Esophagus squamous epithelium (tissue), 5 donors: ENCODE measurements at places on chromosomes 1 and 21.

- no peak for DNase-seq
Measured at GRCh38 chr1:162699366-162699765, 67.1 kb downstream of the DDR2 start.

- DNase-seq: no peak
Measured at GRCh38 chr1:8560611-8561544, 243.0 kb downstream of the SLC45A1 start.

DNA sequence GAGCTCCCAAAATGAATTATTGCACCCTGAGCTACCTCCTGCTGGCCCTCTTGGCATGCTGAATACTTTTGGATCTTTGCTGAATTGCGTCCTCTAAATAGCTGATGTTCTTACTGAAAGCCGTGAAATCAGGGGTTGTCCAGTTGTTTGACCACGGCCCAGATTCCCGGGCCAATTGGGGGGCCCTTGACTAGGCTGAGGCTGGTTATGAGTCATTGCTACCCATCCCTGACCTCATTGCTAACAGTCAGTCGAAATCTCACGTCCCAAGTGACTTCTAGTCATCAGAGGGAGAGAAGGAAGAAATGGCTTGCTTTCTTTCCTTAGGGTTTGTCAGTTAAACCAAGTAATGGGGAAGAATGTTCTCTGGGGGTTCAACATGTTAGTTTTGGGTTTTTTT, 37.4 kb downstream of the SMYD2 start:
- DNase-seq: no peak

DNA sequence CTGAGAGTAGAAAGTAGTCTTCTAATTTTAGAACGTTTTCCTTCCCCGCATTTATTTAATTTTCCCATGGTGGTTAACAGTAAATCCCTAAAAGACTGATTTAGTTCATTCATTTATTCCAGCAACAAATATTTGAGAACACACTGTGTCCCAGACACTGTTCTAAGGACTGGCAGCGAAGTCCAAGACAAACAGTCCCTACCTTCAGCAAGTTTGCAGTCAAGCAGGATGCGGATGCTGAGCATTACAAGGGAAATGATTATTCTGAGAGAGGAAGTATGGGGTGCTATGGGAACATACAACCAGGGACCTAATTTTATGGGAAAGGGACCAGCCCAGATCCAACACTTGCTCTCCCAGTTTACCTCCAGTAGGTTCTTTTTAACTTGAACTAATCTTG, 1.2 kb upstream of the C1orf74 start:
- no peak for DNase-seq

DNA sequence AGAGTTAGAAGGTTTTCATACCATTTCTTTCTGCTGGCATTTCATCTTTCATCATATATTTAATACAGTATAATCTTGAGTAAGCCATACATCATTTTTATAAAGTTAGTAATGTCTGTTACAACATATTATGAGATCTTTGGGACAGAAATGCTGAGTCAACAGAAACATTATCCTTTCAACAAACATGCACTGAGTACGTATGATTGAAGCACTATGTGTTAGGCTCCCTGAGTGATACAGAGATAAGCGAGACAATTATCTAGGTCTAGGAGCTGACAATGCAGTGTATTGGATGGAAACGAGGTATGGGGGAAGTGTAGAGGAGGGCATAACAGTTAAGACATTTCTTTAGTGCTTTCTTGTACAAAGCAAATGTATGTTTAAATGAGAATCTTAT, 19.7 kb upstream of the GPR52 start:
- DNase-seq: no peak

- no peak for DNase-seq
Measured at GRCh38 chr1:207821464-207822045, 69.7 kb downstream of the CD46 start.
